ENCODE measurements at places on chromosomes 11 and 22.

GRCh38 chr11:33835143-33835878 lies 56.6 kb downstream of the LMO2 start:
- no peak for DNase-seq

DNA sequence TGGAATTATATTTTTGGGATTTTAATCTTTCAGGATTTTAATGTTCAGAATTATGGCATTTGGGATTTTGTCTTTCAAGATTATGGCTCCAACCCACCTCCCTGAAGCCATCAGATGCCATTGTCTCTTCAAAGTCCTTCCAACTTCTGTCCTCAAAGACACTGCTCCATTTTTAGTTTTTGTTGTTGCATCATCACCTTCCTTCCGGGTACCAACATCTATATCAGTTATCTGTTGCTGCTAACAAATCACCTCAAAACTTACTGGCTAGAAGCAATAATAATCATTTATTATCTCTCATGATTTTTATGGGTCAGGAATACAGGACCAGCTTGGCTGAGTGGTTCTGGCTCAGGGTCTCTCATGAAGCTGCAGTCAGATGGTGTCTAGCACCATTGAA lies 138.8 kb upstream of the ZBED5 start:
- no peak for DNase-seq

- DNase-seq = no peak
Measured at GRCh38 chr11:37456746-37457145, 858.7 kb upstream of the RAG2 start.

DNA sequence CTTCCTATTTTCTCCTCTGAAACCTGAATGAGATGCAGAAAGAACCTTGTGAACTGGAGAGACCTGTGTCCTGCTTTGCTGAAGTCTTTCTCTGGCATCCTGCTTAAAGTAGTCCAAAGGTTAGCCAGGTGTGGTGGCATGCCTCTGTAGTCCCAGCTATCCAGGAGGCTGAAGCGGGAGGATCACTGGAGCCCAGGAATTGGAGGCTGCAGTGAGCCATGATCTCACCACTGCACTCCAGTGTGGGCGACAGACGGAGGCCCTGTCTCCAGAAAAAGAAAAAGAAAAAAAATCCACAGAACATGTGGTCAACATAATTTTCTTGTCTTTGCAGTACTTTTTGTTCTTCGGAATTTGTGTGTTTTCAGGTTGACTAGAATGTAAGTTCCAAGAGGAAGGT lies 2.3 kb upstream of the KREMEN1 start:
- DNase-seq = no peak

DNA sequence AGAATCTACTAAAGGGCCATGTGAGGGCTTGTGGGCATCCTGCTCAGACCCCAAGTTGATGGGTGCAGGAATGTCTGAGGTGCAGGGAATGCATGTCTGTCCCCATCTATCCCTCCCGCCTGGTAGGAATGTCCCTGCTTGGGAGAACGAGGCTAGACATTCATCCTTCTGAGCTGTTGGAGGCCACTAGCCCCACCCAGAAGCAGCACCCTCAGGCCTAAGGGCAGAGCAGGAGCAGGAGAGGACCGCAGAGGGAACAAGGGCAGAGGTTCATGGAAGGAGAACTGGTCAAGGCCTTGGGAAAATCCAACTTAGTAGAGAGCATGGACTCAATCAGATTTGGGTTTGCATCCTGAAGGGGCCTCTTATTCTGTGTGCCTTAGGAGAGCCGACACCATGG lies 22.1 kb upstream of the LMO1 start:
- no peak for DNase-seq

GRCh38 chr22:37633089-37633624 lies 6.3 kb upstream of the SH3BP1 start:
- DNase-seq = peak; percentile 17

DNA sequence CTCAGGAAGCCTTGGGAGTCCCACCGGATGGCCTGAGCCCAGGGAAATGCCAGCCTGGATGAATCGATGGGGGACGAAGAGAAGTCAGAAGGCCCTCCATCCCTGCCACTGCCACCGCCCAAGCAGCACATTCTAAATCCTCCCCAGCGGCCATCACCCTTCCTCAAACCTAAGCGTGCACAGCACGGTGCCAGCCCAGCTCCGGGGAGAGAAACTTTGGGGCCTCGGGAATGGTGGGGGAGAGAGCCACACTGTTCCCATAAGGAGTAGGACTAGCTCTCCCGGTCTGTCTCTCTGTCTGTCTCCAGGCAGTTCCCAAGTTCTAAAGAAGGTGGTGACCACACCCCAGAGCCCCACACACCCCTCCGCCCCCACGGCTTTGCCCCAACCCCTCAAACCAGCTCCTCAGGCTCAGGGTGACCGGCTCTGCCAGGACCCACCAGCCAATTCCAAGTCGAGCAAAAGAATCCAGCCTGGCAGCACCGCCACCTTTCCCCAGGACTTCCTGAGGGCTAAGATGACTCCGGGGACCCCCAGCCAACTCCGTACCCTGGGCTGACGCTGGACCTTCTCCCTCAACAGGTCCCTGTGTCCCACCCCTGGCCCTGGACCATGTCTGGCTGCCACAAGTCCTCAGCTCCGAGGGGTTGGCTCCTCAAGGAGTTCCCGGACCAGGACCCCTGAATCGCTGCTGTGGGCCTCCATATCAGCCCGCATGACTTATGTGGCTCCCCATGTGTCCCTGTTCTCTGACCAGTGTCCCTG lies 2.7 kb downstream of the AHNAK start:
- DNase-seq = no peak

GRCh38 chr11:18374956-18375355 lies 19.4 kb upstream of the LDHA start:
- no peak for DNase-seq

- no peak for DNase-seq
Measured at GRCh38 chr11:15970506-15971214, 385.7 kb downstream of the SOX6 start.

GRCh38 chr11:6156628-6157359 lies 13.3 kb downstream of the OR52B2 start:
- DNase-seq = no peak

- DNase-seq = no peak
Measured at GRCh38 chr11:35911013-35911412, 32.8 kb upstream of the LDLRAD3 start.

DNA sequence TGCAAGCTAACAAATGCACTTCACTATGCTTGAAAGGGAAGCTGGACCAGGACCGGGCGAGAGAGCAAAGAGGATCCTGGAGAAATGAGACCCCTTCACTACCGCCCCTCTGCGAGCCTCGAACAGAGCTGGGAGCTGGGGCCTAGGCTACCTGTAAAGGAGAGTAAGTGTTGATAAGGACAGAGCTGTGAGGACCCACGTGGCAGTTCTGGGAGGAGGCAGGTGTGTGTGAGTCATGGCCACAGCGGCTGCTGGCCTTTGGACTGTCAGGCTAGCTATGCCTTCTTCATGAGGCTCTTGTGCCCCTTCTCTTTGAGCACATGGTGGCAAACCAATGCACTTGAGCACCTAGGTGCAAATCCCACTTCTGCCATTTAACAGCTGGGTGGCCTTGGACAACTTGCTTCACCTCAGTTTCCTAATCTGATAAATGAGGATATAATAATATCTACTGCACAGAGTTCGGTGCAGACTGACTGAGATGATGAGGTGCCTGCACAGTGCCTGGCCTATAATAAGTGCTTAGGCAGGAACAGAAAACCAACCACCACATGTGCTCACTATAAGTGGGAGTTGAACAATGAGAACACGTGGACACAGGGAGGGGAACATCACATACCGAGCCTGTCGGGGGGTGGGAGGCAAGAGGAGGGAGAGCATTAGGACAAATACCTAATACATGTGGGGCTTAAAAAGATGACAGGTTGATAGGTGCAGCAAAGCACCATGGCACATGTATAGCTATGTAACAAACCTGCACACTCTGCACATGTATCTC lies 35.3 kb upstream of the KCNJ11 start:
- DNase-seq = no peak

DNA sequence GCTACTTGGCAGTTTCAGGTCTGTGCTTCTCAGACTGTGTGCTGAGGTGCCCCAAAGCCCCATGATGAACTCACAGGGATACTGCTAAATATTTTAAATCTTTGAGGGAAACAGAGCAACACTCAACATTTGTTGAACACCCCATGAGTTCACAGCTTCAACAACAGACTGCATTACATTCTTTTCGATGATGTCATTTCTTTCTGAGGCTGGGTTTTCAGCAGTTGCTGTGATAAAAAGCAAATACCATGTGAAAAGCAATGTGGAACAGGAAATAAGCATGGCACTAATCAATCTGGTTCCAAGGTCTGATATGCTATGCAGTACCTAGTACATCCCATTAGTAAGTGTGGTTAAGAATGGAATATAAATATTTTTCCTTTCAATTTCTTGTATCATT lies 82.7 kb downstream of the RPL27A start:
- DNase-seq = no peak

- DNase-seq = no peak
Measured at GRCh38 chr11:78344676-78345075, 72.9 kb downstream of the GAB2 start.

GRCh38 chr22:48579043-48579927 lies 1248.4 kb downstream of the BRD1 start:
- DNase-seq = no peak

GRCh38 chr11:827897-828192 lies at the start of gene CRACR2B:
TSS of gene CRACR2B (plus strand) at chr11:827919. CDS start at chr11:828608, 689 bp downstream.
- DNase-seq = no peak

GRCh38 chr22:25735650-25736049 lies 6.3 kb upstream of the MYO18B start:
- no peak for DNase-seq

GRCh38 chr11:60872961-60873524 lies 5.7 kb downstream of the ZP1 start:
- DNase-seq = no peak

DNA sequence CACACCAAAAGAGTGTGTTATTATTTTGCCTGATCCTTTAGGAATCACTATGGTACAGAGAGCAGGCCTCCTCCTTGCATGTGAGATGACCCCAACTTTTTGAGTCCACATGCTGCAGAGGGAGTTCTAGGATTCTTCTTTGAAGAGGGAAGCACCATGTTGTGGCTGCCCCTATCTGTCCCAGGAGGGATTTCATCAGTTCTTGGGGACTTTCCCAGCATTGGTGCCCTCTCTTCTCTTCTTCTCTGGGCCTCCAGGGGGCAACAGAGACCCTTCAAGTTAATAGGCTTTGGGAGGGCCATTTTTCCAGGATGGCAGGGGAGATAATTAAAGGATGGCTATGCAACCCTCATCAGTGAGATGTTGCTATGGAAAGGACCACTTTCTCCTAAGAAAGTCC lies 3.6 kb downstream of the MMP1 start:
- no peak for DNase-seq

Measured in effector CD8-positive, alpha-beta T cell (primary cell).